Lung (tissue), 17 donors: ENCODE measurements at places on chromosomes 4 and X.
A peak's percentile ranks its signal among the peaks of the same experiment; 100 is the strongest.

GRCh38 chr4:17708992-17709762 lies 72.2 kb downstream of the FAM184B start:
- DNase-seq = no peak
- no peak overlapping the region for H3K4me3 ChIP-seq
- no peaks in the 10 kb centered on the region for H3K27me3 ChIP-seq
- no peaks in the 10 kb centered on the region for H3K36me3 ChIP-seq

- no peak for DNase-seq
- no peaks in the 10 kb centered on the region for H3K4me1 ChIP-seq
- H3K4me3 ChIP-seq = no peak overlapping the region
- H3K27me3 ChIP-seq = no peaks in the 10 kb centered on the region
- no peaks in the 10 kb centered on the region for H3K36me3 ChIP-seq
Measured at GRCh38 chrX:100085846-100086245, 324.2 kb downstream of the PCDH19 start.

- no peak overlapping the region for H3K27ac ChIP-seq
- peak; percentile 69 for DNase-seq
- H3K27me3 ChIP-seq = peaks cover 23% of the 10 kb centered on the region
- H3K36me3 ChIP-seq = no peaks in the 10 kb centered on the region
Measured at GRCh38 chrX:15242899-15243555, 26.9 kb downstream of the ASB9 start.

GRCh38 chr4:183508697-183509335 lies 4.0 kb downstream of the ING2 start:
- no peak overlapping the region for H3K27ac ChIP-seq
- H3K4me3 ChIP-seq = no peak overlapping the region
- peaks cover 14% of the 10 kb centered on the region for H3K4me1 ChIP-seq
- no peak for DNase-seq
- peaks cover 5% of the 10 kb centered on the region for H3K36me3 ChIP-seq
